ENCODE measurements at places on chromosomes 5 and 9.

DNA sequence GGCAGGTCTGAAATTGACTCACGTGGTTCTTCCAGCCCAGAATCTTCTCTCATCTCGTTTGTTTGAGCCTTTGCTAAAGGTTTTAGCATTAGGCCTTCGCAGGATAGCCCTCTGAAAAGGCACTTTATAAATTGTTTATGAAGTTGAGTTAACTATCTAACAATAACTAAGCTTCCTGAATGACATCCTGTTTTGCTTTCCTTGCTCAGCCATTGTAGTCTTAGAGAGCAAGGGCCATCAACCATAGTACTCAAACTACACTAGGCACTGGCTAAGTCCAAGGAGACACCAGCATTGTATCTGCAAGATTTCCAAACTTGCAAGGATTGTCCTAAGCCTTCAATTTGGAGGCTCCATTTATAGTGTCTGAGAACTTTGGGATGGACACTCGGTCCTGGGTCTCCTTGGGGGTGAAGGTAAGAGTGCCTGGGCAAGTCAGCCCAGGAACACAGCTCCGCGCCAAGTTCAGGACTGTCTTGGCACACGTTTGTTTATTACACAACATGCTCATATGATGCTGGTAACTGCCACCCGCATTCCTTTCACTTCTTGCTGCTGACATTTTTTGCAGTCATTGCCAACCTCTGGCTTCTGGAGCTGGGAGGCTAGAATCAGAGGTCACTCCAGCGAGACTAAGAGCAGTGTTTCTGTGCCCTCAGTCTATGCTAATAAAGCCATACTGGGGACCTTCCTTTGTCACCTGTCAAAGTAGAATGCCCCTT is 151.1 kb downstream of the ESM1 start:
- no peak for DNase-seq

DNA sequence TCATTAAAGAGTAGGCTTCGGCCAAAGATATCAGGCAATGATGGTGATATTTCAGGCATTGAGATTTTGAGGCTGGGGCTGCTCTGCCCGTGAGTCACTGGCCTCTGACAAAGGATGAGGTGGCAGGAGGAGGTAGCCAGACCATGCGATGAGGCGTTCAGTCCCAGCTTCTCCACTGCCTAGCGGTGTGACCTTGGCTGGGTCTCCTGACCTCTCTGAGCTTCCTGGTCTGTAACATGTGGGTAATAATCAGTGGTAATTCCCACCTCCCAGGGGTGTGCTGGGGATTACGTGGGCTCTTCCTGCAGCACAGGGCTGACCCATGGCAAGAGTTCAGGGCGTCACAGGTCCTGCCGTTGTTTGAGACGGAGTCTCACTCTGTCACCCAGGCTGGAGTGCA is 73.2 kb upstream of the RAPGEF1 start:
- DNase-seq: no peak

GRCh38 chr9:112914524-112914923 is 23.8 kb upstream of the SLC46A2 start:
- DNase-seq: no peak

DNA sequence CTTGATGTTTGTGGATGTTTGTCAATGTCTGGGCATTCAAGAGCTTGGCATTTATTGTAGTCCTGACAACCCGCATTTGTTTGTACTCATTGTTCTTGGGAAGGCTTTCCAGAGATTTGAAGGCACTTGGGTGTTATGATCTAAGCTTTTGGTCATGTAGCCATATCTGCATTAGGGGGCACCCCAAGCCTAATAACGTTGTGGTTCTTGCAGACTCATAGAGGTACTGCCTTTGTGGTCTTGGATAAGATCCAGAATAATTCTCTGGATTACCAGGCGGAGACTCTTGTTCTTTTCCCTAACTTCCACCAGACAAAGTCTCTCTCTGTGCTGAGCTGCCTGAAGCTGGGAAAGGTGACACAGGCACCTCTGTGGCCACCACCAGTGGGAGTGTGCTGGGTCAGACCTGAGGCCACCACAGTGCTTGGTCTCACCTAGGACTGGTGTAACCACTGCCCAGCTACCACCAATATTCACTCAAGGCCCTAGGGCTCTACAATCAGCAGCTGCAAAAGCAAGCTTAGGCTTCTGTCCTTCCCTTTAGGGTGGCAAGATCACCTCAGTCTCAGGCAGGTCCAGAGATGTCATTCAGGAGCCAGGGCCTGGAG is 144.4 kb upstream of the TAS2R1 start:
- DNase-seq: no peak

DNA sequence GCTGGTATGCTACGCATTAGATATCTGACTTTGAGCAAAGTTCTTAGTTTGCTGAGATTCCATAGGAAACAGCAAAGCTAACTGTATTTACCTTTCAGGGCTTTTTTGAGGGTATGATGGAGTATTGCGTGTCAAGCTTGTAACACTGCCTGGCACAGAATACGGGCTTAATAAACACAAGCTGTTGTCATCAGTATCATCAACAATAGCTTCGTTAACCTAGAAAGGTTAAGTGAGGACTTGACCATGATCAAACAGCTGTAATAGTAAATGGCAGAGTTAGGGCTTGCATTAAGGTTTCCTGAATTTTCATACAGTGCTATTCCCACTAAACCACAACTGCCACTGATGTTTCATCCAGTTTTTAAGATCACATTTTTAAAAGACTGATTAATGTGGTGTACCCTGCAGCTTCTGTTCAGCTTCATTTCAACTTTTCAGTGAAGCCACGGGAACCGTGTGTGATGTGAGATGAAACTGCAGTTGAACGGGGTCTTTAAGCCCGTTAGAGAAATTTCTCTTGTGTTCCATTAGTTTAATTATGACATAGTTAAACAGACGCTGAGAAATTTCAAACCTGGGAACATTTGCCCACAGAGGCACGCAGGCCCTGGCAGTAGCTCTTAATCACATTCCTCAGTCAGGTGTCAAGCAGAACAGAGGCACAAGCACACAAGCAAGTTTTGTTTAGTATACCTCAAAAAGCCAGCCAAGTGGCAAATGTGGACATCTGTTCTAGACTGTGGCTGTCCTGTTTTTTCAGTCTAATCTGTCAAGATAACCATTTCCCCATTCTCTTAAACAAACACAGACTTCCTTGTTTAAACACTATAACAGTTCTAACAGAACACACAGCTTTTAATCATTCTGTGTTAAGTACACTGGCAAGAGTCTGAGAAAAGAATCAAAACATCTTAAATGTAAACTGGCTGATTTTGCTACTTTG is 147.1 kb downstream of the ZNF608 start:
- no peak for DNase-seq

- DNase-seq: no peak
Measured at GRCh38 chr9:29241320-29241719, 1668.0 kb upstream of the C9orf72 start.

DNA sequence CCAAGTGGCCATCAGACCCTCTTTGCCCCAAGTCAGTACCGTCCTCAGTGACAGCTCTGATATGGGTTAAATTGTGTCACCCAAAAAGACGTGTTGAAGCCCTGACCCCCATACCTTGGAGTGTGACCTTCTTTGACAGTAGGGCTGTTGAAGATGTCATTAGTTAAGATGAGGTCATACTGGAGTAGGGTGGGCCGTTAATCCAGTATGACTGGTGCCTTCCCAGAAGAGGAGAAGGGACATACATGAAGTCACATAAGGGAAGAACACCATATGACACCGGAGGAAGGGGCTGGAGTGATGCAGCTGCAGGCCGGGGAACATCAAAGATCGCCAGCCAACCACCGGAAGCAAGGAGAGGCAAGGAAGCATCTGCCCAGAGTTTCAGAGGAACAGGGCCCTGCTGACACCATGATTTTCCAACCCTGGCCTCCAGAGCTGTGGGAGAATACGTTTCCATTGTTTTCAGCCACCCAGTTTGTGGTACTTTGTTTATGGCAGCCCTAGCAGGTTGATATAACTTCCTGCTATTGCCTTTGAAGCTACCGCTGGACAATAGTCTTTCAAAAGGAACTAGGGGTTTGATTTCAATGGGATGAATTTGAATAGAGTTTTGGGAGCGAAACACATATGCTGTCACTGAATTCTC is 36.4 kb upstream of the CPEB4 start:
- no peak for DNase-seq

GRCh38 chr9:37656936-37657335 is 6.2 kb downstream of the FRMPD1 start:
- no peak for DNase-seq

GRCh38 chr5:14594378-14595074 is 12.9 kb downstream of the OTULINL start:
- no peak for DNase-seq

DNA sequence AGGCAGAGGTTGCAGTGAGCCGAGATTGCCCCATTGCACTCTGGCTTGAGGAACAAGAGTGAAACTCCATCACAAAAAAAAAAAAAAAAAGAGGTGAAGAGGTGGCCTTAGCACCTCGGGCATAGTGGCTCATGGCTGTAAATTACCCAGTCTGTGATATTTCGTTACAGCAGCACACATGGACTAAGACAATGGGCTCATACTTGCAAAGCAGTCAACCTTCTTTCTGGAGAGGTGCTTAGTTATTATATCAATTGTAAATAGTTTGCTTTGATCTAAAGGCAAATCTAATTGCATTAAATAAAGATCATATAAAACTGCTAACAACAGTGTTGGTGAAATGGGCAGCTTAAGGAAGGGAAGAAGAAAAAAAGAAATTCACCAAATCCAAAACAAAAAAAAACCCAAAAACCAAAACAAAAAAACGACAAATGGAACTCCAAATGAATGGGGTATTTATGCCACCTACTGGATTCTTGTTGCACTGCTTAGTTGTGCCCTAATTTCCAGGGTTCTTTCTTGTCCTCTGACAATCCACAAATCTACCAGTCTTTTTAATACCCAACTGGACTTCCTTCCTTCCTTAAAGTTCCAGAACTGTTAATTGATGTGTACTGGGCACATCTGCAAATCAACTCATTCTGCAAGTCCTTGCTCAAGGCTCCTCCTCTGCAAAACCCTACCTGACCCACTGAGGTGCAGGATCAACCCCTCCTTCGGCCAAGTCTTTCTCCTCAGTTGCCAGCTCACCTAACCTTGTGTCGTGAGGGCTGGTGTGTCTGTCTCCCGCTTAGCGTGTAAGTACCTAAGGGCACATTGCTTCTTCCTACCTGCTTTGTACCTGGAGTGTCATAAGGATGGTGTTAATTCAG is 35.0 kb upstream of the DMRT1 start:
- DNase-seq: no peak

All from stimulated activated CD4-positive, alpha-beta T cell treated with anti-CD3 and anti-CD28 coated beads, Interleukin-12 subunit alpha, Interleukin-12 subunit beta, amount 100 ng/mL, for 4 hours (primary cell).